ENCODE measurements at places on chromosomes 7 and 10.
A peak's percentile ranks its signal among the peaks of the same experiment; 100 is the strongest.

- DNase-seq = no peak
Observed at GRCh38 chr7:116209561-116210070, 723 bp upstream of the TES start.

DNA sequence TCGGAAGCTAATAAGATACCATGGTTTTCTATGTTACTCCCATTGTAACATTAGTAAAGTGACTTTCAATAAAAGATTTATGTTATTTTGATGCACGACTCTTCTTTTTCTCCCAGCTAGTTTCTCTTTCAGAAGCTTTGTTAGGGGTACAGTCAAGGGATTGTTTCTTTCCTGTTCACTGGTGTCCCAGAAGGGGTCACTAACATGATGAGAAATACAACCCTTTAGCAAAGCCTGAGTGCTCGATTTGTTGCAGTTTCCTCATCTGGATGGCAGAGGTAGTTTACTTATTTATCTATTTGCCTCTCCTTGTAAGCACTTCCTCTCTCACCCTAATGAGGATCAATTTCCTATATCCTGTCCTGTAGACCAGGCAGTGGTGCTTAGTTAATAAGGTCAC lies 17.0 kb downstream of the SRI start:
- no peak for DNase-seq

DNA sequence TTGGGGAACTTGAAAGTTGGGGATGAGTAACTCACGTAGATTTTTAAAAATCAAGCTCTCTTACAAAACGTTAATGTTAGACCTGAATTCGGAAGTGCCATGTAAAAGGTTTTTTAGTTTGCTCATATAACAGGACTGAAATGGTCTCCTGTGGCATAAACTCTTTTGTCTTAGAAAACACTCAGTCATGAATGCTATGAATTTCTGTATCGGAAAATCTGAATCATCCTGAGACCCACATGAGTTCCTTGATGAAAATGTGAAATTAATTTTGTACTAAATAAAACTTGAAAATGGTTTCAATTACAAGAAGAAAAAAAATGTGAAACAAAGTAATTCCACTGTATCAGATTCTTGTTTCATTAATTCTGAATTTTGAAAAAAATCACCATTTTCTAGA lies 134.8 kb upstream of the BMPER start:
- no peak for DNase-seq

GRCh38 chr10:45373576-45374349 lies at the start of gene ALOX5:
TSS of gene ALOX5 (plus strand) at chr10:45374216. CDS start at chr10:45374280, 64 bp downstream.
- peak; percentile 42 for DNase-seq

DNA sequence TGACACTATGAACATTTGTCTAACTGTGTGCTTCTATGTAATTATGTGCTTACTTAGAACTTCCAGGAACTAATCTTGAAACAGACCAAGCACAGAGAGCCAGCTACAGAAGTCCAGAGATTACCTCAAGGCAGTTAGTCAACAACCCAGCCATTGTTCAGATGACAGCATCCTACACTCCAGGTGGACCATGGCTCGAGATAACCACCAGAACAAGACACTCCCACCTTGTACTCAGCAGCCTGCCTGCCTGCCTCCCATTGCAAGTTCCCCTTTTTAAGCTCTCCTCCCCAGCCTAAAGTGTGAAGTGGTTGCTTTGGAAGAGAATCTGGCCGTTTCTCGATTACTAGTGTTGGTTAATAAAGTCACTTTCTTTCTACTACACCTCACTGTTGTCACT lies 1080.6 kb upstream of the LRRN3 start:
- DNase-seq = no peak

GRCh38 chr7:36605261-36606051 lies 118.8 kb downstream of the AOAH start:
- no peak for DNase-seq

DNA sequence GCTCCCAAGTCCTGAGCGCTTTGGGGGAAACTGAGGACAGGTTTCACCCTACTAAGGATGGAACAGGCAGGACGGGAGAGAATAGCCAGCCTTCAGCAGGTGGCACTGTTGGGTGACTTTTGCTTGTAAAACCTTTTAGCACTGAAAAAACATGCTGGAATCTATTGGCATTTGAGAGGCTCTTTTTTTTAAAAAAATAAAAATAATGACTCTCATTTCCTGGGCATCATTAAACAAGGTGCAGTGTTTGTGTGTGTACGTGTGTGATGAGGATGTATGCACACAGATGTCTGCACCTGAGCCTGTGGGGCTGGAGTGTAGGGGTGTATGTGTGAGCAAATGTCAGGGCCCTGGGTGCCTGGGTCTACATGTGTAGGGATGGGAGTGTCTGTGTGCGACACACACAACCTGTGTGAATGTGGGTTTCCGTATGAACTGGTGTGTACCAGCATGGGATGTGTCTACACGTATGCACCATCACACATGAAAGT lies 177.9 kb downstream of the RPS24 start:
- no peak for DNase-seq

GRCh38 chr10:60733517-60733822 lies 44.8 kb upstream of the CDK1 start:
- peak; percentile 16 for DNase-seq

DNA sequence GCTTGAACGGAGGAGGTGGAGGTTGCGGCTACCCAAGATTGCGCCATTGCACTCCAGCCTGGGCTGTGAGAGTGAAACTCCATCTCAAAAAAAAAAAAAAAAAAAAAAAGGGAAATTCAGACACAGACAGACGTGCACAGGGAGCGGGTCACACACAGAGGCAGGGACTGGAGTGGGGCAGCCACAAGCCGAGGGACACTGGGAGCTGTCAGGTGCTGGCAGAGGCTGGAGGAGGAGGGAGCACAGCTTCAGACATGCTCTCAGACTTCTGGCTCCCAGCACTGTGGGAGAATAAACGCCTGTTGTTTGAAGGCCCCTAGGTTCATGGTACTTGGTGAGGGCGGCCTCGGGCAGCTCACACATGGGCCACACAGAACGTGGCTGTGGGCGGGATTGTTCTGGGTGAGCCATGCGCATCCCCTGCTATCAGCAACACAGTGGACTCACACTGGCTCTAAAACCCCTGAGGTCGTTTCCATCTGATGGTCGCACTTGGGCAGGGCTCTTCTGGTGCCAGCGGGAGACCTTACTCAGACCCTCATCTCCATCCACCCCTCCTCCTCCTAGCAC lies 375.9 kb downstream of the DNAJB6 start:
- DNase-seq = no peak

GRCh38 chr7:86815556-86815955 lies 171.8 kb downstream of the GRM3 start:
- DNase-seq = no peak

GRCh38 chr7:118202061-118202460 lies 18.1 kb downstream of the LSM8 start:
- DNase-seq = no peak

Data from stimulated activated naive B cell treated with anti-CD40 and anti-IgM and Interleukin-4, amounts not matched to agents 10 μg/mL and 1 μg/mL and 100 μg/mL, for 72 hours (primary cell).